ENCODE measurements at places on chromosomes 2 and 18.

GRCh38 chr2:162245781-162246180, 2.5 kb upstream of the FAP start:
- DNase-seq, result no peak

DNA sequence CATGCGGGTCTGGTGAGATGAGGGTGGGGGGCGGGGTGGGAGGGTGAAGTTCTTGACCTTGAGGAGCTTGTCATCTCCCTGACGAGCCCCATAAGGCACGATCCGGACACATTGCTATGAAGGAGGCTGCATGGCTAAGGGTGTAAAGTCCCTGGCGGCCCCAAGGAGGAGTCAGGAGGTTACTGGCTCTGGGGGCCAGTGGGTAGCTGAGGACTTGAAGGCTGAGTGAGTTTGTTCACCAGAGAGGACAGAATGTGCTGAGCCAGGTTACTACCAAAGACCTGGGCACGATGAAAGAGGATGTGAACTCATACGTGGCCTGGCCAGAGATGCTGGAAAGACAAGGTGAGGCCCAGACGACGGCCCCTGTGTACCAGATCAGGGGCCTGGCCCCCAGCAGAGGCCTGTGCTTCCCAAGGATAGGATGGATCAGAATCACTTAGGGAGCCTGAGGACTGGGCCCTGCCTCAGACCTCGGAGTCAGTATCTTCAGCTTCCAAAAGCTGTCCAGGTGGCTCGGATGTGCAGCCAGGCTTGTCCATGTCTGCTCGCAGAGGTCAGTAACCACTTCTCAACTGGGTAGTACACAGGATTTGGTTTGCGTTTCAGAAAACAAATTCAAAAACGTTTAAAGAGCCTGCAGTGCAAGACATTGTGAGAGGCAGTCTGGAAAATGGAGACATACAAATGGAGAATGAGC, 110.9 kb downstream of the RNF144A start:
- DNase-seq, result no peak

GRCh38 chr2:74867841-74868658, 34.1 kb downstream of the HK2 start:
- DNase-seq, result no peak

DNA sequence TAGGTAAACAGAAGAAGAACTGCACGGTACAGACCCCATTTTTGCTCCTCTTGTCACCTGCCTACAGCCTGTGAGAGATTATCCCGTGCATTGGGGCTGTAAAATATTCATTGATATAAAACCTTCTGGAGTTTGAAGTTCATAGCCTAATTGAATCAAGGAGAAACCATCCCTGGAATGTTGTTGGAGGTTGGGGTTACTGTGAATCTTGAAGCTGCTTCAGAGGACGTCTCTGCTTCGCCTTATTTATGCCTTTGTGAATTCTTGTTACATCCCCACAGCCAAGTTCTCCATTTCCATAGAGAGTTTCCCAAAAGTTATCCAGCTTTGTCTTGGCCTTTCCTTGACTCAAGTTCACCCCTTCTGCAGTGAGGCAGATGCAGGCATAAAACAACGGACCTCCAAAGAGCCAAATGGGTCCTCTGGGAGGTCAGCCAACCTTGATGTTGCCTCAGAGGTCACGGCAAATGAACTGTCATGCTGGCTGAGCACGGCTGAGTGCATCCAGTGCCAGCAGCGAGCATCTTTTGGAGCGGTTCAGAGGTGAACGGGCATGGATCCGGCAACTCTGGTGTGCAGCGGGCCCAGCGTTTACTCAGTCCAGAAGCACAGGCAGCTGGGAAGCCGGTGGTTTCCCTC, 317.6 kb downstream of the PRKCE start:
- DNase-seq, result no peak

- DNase-seq, result no peak
These were observed 316.4 kb downstream of the DSEL start for GRCh38 chr18:67199993-67200617.

GRCh38 chr2:227665189-227665940, 1.2 kb upstream of the SCYGR5 start:
- DNase-seq, result no peak

GRCh38 chr2:129239141-129239540, 740.3 kb upstream of the RAB6C start:
- no peak for DNase-seq

GRCh38 chr2:195319548-195320412, 337.2 kb upstream of the SLC39A10 start:
- no peak for DNase-seq

- no peak for DNase-seq
These were observed 47.5 kb upstream of the ASB1 start for GRCh38 chr2:238379096-238379810.

DNA sequence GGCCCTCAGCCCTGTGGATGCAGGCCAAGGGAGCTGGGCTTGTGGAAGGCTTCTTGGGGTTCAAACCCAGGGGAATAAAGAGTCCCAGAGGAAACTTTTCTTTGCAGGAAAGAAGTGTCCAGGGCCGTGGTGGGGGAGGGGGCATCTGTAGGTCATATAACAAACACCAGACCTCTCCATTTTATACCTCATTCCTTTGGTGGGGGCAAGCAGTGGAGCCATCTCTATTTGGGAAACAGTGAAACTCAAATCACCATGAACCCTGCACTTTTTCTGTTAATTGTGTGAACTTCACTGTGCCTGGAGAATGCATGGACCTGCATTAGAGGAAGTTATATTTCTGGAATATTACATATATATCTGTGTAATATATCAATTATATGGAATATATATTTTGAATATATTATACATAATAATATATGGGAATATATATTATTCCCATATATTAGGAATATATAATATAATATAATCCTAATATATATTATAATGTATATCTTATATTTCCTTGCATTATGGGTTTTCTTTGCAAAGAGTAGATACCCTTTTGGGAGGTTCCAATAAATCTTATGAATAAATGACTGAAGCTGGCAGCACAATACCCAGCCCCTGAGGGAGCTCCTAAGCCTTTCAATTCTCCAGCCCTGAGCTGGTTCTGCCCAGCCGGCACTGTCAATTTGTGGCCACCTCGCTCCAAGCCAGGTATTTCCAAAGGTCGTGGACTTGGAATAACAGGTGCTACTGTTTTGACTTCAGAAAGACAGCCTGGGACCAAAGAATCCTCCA, 97.7 kb upstream of the PKDCC start:
- no peak for DNase-seq

DNA sequence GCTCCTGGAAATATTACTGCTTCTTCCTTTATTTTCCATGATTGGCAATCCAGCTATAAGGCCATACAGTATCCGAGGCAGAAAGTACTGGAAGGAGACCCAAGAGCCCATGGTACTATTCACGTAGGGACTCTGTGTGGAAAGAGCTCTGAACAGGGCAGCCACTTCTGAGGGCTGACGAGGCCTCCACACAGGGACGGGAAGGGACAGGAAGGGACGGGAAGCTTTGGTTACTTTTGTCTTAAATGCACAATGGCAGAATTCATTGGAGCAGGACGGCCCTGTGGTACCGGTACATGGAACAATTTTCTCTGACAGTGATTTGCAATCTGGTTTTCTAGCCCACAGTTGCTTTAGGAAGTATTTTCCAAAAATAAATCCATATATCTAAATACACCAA, 102.4 kb downstream of the MBP start:
- no peak for DNase-seq

GRCh38 chr18:36419188-36419899, 121.8 kb downstream of the FHOD3 start:
- DNase-seq, result no peak

- no peak for DNase-seq
These were observed 108.3 kb downstream of the PIEZO2 start for GRCh38 chr18:11040823-11041656.

- no peak for DNase-seq
These were observed 3.8 kb downstream of the CATIP start for GRCh38 chr2:218360453-218360852.

- no peak for DNase-seq
These were observed 163.9 kb upstream of the DNMT3A start for GRCh38 chr2:25505622-25506021.

DNA sequence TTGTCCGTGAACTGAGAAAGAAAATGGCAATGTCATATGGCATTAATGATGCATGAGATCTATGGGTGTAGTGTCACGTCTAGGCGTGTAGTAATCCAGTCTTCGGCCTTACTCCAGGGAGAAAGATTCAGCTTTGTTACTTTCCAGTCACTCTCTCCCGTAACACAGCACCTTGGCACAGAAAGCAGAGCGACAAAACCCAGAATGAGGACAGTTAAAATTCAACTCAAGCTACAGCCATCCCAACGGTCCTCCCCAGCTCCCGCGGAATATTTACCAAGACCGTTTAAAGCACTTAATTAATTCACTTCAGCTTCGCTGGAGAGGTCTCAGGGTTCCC, 797 bp upstream of the CRIM1 start:
- DNase-seq, result no peak

DNA sequence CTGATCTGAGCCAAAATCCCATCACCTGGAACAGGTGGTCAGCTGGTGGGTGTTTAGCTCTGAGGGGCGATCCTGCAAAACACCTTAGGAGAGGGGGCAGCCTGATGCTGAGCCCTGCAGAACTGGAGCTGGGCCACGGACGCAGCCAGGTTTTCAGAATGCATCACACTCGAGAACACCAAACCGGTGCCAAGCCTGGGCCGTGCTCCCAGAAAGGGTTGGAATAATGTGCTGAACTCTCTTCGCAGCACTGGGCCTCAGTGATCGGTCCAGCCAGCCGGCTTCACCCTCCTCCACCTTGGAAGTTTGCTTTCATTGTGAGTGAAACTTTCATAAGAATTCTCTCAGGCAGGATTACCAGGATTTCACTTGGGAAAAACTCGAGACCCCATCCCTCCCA, 56.5 kb upstream of the TTC39C start:
- no peak for DNase-seq

- no peak for DNase-seq
These were observed 68.3 kb downstream of the MARCO start for GRCh38 chr2:119010336-119010735.

- no peak for DNase-seq
These were observed 60.2 kb downstream of the CXCR4 start for GRCh38 chr2:136057802-136058140.

DNA sequence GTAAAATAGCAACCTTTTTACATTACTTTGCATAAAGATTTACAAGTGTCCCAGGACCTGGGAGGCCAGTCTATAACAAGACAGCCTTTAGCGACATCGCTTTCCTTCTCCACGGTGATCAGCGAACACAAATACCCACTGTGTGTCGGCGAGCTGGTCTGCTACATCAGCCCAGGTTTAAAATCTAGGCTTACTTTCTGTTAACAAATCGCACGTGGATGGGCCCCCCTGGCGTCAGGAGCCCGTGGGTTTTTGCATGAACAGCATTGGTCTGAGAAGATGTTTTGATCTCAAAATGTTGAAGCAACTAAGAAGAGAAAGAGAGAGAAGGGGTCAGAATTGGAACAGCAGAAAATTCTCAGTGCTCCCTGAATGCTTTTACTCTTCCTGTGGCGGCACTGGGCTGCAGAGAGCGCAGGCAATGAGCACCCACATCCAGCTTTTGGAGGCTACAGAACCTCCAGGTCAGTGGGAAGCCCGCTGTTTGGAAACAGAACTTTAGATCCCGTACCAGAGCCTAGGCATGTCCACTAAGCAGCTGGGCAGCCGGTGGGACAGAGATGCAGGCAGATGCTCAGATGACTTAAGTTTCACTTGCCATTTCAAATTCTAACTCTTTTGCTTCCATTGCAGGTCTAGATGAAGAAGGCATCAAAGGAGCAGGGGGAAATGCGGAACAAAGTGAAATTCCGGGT, 32.9 kb downstream of the CYP27C1 start:
- no peak for DNase-seq
